Stimulated activated naive CD8-positive, alpha-beta T cell treated with anti-CD3 and anti-CD28 coated beads, Interleukin-15, Interleukin-2, amounts not matched to agents 100 U/mL and 50 U/mL, for 24 hours (primary cell): ENCODE measurements at places on chromosomes 2 and 18.

DNA sequence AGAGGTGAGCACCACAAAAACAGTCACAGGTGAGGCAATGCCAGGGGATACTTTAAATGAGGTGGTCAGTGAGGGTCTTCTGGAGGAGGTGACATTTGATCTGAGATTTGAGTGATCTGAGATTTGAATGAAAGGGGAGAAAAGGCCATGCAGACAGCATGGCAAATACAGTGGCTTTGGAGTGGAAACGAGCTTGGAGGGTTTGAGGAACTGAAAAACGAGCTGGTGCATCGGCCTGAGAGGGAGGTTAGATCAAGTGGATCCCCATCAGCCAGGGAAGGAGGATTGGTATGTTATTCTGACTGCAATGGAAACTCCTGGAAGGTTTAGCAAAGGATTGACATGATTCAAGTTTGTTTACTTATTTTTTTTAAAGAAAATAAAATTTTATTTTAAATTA, 245.1 kb downstream of the KCNS3 start:
- DNase-seq: no peak

DNA sequence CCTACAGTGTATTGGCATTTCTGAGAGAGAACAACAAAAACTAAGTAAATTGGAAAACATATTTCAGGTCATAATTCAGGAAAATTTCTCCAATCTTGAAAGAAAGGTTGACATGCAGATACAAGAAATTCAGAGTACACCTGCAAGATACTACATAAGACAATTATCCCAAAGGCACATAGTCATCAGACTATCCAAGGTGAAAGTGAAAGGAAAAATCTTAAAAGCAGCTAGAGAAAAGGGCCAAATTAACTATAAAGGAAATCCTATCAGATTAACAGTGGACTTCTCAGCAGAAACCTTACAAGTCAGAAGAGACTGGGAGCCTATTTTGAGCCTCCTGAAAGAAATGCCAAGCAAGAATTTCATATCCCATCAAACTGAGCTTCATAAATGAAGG, 449.0 kb upstream of the MMADHC start:
- no peak for DNase-seq

GRCh38 chr2:5482929-5483331, 209.3 kb upstream of the SOX11 start:
- DNase-seq: no peak

DNA sequence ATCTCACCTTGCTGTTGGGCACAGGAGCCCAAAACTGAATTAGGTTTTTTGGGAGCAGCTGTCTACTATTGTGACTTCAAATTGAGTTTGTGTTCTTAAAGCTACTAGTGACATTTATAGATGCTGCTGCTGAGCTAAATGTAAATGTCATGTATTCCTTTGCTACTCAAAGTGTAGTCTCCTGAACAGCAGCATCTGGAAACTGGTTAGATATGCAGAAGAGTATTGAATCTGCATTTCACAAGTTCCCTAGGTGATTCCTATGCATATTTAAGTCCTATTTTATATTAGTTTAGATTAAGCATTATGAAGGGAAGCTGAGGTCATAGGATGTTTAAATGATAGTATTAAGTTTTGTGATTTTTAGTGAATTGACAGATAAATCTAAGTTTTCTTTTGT, 67.5 kb downstream of the RAB3GAP1 start:
- DNase-seq: no peak

DNA sequence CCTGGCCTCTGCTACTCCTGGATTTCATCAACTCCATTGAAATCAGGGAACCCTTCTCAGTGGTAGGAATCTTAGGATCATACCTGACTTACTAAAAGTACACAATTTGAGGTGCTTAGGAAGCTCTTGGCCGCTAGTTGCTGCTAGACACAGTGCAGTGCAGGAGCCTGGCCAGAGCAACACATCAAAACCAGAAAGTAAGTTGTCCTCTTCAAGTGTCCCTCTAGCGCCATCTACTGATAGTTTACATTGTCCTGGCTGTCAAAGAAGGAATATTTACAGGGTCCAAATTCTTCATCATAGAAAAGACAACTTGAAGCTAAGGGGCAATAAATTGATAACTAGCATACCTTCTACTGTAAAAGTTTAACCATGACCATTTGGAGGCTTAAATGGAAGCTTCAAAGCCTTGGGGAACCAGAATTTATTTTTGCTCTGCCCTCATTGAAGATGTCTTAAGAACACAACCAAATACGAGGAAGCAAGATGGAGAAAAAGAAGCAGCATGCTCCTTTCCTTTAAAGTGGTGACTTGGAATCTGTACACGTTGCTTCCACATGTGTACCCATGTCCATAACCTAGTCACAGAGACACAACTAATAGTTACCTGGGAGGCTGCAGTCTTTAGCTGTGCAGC, 889.1 kb upstream of the GCFC2 start:
- no peak for DNase-seq

- DNase-seq: no peak
Measured at GRCh38 chr2:204453730-204454167, 91.5 kb upstream of the PARD3B start.

DNA sequence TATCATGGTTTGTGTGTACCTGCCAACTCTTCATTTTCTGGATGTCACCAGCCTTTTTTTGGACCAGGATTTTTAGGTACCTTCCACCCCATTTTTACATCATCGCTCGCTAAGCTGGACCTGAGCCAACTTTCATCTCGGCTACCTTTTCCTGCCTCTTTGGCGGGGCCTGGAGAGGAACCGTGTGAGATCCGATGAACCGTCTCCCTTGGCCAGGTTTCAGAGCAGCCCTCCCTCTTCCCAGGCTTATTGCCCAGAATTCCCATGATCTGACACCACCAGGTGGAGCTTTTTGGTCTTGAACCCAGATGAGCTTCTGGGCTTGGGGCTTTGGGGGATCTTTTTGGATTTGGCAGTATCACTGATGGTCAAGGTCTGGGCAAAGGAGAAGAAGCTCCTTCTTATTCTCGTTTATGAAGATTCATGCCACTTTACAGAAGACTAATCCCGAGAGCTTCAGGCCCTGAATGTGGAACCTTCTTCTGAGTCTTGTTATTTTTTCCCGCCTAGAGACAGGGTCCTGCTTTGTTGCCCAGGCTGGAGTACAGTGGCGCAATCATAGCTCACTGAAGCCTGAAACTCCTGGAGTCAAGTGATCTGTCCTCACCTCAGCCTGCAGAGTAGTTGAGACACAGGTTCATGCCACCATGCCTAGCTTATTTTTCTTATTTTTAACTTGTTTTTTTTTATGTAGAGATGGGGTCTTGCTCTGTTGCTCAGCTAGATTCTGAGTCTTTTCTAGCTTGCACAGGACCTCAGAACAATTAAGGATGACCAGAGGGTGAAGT, 50.4 kb downstream of the GATA6 start:
- no peak for DNase-seq

DNA sequence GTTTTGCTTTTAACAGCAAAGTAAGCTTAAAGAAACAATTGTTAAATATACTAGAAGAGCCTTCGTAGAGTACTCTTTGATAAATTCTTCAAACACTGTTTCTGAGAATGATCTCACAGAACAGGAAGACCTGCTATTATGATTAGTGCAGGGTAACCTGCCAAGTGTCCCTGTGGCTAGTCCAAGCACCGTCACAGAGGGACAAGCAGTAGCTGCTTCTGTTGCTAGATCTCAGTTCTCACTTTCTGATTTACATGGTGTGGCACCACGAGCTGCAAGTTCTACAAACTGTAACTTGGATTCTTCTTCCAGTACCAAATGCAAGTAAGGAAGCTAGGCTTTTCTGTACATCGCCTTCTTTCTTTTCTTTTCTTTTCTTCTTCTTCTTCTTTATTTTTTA, 121.5 kb downstream of the PIEZO2 start:
- DNase-seq: no peak

GRCh38 chr2:45510701-45511420, 100.2 kb downstream of the SRBD1 start:
- DNase-seq: no peak

DNA sequence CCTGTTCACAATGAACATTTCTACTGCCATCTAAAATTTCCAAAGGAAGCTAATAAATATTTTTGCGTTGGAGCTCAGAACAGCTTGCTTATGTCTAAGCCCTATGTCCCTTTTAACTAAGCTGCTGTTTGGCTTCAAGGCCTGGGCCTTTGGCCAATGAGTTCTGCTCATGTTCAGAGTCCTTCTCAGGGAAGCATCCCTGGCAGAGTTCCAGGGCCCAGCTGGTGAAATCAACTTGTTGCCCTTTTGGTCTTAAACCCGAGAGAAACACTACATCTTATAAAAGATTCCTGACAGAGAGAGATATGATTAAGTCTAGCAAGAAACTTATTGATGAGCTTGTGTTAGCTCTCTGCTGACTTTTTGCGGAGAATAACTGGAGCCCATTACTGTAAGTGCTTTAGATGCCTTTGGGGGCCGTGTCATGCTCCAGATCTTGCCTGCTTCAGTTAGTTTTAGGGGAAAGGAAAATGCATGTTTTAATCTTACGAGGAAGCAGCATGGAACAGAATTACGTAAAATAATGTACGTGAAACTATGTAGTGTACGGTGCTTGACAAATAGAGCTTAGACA, 102.5 kb upstream of the NOSTRIN start:
- no peak for DNase-seq

DNA sequence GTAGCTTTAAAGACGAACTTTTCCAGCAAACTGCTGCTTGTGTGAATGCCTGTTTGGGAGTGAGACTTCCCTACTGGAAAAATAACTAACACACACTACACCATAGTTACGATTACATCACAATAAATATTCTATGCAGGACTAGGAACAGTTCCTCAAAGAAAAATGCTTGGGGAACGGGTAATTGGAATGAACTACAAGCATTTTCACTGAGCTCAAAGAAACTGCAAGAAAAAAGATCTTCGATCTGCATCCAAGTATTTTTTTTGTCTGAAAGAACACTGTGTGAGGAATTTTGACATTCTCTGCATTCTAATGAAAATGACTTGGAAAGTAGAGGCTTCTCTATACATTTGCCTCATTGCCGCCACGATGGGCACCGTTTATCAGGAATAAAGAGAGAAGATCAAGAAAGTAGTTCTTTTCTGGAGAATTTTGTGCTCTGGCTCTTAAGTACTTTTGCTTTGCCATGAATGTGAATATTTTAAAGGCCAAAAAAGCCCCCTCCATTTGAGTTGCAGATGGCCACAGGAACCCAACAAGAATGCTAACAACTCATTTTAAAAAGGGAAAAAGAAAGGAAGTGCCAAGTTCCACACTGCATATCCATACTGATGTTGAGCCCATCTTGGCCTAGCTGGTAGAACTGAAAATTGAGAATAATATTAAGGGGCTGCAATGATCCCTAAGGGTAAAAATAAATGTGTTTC, 13.6 kb downstream of the LYPD1 start:
- no peak for DNase-seq

GRCh38 chr2:184141866-184142265, 456.5 kb upstream of the ZNF804A start:
- no peak for DNase-seq

GRCh38 chr2:27042985-27043634, 8.4 kb upstream of the AGBL5 start:
- no peak for DNase-seq

DNA sequence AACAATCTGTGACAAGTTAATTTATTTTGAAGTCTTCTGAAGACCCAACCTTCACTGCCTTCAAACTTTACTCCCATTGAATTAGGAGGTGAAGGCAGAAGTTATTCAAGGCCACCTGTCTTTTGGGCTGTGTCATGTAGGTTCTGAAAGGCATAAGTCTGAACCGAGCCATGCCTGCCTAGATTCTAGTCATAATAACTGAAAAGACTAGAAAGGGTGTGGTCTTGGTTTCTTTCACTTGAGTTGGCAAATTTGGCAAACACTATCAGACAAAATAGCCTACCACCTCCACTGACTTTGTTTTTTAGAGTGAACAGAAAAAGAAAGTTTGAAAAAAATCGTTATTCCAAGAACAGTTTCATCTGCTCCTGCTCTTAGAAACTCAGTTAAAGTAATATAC, 38.4 kb downstream of the PPM1B start:
- no peak for DNase-seq

DNA sequence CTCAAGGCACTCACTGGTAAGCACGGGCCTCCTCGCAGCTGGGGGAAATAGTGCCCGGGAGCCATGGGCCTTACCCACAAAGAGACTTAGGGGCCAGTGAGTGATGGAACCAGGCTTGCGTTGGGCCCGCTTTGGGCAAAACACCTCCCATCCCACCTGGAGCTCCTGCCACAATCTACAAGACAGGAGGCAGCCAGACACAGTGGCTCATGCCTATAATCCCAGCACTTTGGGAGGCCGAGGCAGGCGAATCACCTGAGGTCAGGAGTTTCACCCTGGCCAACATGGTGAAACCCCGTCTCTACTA, 88.2 kb downstream of the TFCP2L1 start:
- no peak for DNase-seq

GRCh38 chr2:65678779-65679391, 246.5 kb upstream of the SPRED2 start:
- no peak for DNase-seq

DNA sequence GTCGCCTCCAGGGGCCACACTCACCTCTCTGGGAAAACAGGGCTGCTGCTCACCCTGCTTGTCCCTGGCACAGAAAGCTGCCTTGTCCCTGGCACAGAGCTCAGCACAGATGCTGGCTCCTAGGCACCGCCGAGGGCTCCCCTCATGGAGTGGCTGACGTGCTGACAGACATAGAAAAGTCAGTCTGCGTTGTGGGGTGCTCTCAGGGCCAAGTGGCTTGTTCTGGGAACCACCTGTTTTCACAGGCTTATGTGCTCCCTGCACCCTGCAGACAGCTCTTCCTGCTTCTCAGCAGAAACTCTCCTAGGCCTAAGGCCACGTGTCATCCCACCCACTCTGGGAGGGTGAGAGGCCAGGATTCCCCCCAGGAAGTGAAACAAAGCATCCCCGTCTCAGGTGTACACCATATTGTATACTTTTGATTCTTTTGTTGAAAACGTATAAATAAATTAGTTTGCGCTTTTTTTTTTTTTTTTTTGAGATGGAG, 84.7 kb upstream of the TMEM200C start:
- no peak for DNase-seq

GRCh38 chr2:179437430-179437829, 172.8 kb upstream of the SESTD1 start:
- no peak for DNase-seq

GRCh38 chr2:890214-890613, 60.4 kb upstream of the SNTG2 start:
- DNase-seq: no peak

DNA sequence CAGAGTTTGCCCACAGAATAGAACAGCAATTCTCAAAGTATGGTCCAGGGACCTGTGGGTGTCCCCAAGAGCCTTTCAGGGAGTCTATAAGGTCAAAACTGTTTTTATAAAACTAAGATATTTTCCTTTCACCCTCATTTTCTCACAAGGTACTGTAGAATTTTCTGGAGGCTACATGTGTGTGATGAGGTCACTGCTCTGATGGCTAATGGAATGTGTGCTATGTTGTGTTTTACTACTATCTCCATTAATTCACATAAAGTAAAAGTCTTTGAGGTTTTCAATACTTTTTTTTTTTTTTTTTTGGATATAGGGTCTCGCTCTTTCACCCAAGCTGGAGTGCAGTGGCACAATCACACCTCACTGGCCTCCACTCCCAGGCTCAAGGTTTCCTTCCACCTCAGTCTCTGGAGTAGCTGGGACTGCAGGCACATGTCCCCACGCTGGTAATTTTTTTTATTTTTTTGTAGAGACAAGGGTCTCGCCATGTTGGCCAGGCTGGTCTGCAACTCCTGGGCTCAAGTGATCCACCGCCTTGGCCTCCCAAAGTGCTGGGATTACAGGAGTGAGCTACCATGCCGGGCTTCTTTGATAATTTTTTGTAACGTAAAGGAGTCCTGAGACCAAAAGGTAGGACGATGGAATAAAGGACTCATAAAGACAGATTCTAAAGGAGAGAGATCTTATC, 1.8 kb downstream of the TRABD2A start:
- DNase-seq: peak; percentile 7
